ENCODE measurements at places on chromosomes 2 and 18. TPM values are rescaled to one million over a fixed set of nuclear protein-coding genes. Genes with fewer than 3 reads are reported as not detected.

Gene ATP6V1B1
- 0.62 TPM for total RNA-seq

Gene INSIG2
- total RNA-seq, result 13.0 TPM

Gene PRSS56
- total RNA-seq, result not detected

Gene CMPK2
- 15.4 TPM for total RNA-seq

Gene COL3A1
- total RNA-seq, result 1,747 TPM

Gene GBX2
- total RNA-seq, result not detected

Gene ASXL3
- total RNA-seq, result 0.87 TPM

Gene ZNF892
- 4.5 TPM for total RNA-seq

Gene EPHA4
- 33.2 TPM for total RNA-seq

Gene DUSP2
- total RNA-seq, result 2.3 TPM

Data from uterine smooth muscle cell (primary cell).